Left lung (tissue), 14 donors: ENCODE measurements at places on chromosomes 7 and 10. TPM values are rescaled to one million over a fixed set of nuclear protein-coding genes. Genes with fewer than 3 reads are reported as not detected.
A peak's percentile ranks its signal among the peaks of the same experiment; 100 is the strongest.

DNA sequence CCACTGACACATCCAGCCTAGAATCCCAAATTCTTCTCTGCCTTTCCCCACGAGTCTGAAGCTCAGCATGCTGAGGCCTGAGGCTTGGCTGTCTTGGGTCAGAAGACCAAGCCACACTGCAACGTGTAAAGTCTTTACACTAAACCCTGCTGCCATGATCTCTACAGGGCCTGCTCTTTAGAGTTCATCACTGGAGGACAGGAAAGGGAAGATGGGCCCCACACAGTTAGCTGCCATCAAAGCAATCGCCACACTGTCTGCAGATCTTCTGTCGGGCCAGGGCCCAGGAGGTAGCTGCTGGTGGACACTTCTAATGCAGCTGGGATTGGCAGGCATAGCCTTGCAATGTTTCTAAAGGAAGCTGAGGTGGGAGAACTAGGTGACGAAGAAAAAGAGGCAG lies 8.4 kb upstream of the TECTB start:
- no peak for DNase-seq

The FBXL13 gene
- polyA plus RNA-seq, result 4.5 TPM

The TLX1 gene
- polyA plus RNA-seq, result not detected

GRCh38 chr10:85597006-85597405 lies 769.6 kb downstream of the GRID1 start:
- no peak for DNase-seq

DNA sequence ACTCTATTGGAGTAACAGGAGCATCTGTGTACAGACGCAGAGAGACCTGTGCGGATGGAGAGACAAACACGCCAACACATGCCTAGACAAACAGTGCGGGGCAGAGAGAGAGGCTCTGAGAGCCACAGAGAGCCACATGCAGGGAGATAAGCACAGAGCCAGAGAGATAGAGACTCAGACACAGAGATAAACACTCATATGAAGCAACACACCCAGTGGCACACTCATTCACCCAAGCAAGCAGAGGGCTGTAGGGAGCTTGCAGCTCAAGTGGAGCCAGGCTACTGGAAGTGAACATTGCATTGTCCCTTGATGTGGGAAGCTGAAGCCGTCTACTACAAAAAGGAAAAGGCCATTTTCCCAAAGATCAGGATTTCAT lies 46.6 kb upstream of the PODXL start:
- no peak for DNase-seq

GRCh38 chr7:128790315-128791041 lies 1.3 kb upstream of the CCDC136 start:
- no peak for DNase-seq

DNA sequence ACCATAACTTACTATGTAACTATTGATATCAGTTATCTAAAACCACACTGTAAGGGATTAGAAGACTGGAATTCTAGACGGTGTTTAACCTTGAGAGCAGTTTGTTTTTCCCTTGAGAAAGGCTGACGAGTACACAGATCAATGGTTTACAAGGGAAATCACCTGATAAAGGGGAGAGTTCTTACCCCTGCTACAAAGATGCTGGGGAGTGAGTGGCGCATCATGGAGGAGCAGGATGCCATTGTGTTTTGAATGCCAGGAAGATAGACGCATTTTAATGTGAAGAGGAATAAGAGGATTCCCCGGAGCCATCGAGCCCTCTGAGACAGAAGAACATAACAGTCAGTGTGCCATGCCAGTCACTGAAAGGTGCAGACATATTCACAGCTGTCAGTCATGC lies 145.2 kb downstream of the PKD1L1 start:
- no peak for DNase-seq

GRCh38 chr7:78649976-78650375 lies 803.5 kb downstream of the MAGI2 start:
- DNase-seq, result no peak

The BEND7 gene
- 19.2 TPM for polyA plus RNA-seq

DNA sequence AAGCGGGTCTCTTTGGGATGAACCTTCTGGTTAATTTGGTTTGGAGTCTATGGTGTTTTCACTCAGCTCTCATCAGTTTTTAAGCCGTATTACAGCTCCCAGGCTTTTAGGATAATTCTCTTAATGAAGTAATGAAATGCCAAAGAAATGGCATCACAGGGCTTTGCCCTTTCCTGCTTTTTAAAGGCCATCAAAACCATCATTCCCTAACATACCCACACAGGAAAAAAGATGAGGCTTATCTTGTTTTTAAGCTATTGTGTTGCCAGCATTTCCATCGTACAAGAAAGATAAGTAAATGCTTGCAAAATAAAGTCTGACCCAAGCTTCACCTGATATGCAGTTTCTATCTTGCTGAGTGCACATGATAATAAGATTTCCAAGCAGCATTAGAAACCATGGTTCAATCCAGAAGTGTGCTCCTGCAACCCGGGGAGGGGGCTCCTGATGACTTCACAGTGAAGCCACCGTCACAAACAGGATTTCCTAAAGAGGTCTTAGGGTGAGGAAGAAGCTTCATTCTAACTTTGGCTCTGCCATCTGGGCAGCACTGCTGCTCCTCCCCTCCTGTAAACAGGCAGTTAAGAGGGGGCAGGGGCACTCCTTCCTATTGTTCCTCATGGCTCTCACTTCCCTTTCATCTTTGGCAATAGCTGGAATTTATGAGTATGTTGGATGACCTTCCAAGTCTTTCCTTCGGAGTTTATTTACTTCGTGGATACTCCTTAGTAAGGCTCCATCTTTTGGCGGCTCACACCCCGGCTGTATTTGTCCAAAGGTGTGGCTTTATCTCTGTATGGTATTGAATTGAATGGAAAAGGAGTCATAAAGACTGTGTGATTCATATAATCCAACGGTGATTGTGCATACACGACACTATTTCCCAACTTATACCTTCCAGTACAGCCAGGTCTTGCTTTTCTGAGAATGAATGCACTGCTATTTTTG lies 55.2 kb upstream of the FAM133B start:
- no peak for DNase-seq

DNA sequence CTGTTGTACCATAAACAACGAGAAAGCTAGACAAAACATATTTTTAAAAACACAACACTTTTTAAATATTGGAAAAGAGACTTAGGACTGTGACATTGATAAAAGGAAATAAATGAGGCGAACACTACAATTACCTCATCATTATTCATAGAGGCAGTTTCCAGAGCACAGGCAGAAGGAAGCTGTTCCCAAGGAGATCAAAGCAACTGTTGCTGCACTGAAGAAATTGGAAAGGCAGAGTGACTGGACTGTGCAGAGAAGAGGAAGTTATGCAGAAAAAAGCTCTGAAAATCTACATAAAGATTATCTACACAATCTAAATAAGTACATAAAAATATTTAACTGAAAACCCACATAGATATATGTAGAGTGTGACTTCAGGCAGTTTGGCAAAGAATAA lies 32.8 kb downstream of the MYO3A start:
- DNase-seq, result no peak

The GATA3 gene
- 3.1 TPM for polyA plus RNA-seq

The PIP gene
- not detected for polyA plus RNA-seq

DNA sequence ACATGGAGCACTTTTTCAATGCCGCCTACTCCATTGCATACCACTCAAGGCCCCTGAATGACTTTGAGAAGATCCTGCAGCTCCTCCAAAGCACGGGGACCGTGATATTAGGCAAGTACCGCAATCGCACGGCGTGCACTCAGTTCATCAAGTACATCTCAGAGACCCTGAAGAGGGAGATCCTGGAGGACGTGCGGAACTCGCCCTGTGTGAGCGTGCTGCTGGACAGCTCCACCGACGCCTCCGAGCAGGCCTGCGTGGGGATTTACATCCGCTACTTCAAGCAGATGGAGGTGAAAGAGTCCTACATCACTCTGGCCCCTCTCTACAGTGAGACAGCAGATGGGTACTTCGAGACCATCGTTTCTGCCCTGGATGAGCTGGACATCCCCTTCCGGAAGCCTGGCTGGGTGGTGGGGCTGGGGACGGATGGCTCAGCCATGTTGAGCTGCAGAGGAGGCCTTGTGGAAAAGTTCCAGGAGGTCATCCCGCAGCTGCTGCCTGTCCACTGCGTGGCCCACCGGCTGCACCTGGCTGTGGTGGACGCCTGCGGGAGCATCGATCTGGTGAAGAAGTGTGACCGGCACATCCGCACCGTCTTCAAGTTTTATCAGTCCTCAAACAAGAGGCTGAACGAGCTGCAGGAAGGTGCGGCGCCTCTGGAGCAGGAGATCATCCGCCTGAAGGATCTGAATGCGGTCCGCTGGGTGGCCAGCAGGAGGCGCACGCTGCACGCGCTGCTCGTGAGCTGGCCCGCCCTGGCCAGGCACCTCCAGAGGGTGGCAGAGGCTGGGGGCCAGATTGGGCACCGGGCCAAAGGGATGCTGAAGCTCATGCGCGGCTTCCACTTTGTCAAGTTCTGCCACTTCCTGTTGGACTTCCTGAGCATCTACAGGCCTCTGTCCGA lies 12.7 kb upstream of the ATP6V0E2 start:
- no peak for DNase-seq

- no peak for DNase-seq
These were observed 6.7 kb downstream of the FRAT1 start for GRCh38 chr10:97325754-97326153.

The FAM25C gene
- not detected for polyA plus RNA-seq

GRCh38 chr7:135690566-135690965 lies 28.3 kb downstream of the STMP1 start:
- no peak for DNase-seq

DNA sequence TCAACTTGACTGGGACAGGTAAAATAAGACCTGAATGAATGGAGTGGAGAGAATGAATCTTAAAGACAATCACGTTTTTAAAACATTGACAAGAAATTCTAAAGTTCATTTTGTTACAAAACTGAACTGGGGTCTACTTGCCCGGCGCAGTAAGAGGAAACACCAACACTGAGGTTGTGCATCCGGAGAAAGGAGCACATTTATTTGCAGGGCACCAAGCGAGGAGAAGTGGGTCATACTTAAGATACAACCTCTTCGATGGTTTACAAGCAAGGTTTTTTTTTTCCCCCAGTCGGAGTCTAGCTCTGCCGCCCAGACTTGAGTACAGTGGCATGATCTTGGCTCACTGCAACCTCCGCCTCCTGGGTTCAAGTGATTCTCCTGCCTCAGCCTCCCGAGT lies 3.4 kb upstream of the REPIN1 start:
- DNase-seq, result no peak

DNA sequence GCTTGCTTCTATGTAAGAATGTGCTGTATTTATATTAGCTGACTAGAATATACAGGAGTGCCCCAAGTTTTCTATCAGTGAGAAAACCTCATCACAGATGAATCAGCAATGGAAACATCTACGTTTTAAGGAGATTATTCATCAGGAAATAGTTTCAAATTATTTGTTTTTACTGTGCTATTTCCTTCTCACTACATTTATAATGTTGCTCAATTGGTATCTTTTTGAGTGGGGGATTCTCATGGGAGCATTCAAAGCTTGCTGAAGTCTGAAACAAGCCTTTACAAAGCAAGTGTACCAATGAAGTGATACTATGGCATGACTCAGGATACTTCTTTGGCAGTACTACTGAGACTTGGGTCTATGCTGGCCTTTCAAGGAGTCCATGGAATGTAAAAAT lies 191.1 kb upstream of the SLC26A5 start:
- DNase-seq, result no peak

DNA sequence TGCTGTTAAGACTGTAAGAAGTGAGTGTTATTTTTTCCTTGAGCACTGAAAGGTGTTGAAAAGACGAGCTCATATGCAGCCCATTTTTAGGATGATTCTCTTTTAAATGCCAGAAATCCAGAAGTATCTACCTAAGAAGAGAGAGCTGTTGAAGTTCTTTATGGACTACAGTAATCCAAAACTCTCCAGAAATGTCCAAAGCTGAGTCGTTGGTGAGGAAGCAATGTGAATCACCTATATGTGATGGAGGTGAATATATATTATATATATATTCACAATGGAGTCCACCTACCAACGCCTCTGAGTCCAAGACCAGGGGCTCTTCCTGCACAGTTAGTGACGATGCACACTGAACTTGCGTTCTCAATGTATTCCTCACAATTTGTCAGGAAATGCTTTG lies 252.7 kb upstream of the PITRM1 start:
- no peak for DNase-seq

The PDGFA gene
- polyA plus RNA-seq, result 25.9 TPM

The FAM13C gene
- polyA plus RNA-seq, result 26.1 TPM

The KCP gene
- 6.6 TPM for polyA plus RNA-seq

GRCh38 chr7:48563334-48563733 lies 361.0 kb upstream of the CDC14C start:
- no peak for DNase-seq

GRCh38 chr7:104956753-104957450 lies 57.1 kb upstream of the KMT2E start:
- DNase-seq, result no peak

GRCh38 chr7:73828107-73828803 lies 2.5 kb upstream of the CLDN4 start:
- DNase-seq, result peak; percentile 73

- no peak for DNase-seq
These were observed 1.9 kb upstream of the IFRD1 start for GRCh38 chr7:112448381-112448780.

DNA sequence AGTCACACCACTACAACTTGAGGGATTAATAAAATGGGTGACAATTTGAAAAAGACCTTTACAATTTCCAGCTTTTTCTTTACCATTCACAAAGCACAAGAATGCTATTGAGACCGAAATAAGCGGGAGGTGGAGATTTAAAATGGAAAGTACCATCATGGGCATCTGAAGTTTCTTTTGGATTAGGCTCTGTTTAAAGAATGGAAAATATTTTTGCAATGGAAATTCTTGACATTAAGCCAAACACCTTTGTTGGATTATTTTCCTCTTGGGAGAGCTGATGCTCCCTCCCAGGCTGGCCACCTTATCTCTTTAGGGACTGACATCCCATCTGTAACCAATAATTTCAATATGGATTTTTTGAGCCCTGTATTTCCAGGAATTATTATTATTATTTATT lies 62.5 kb downstream of the BPGM start:
- no peak for DNase-seq

The GJD4 gene
- not detected for polyA plus RNA-seq

The LARP4B gene
- 53.9 TPM for polyA plus RNA-seq

DNA sequence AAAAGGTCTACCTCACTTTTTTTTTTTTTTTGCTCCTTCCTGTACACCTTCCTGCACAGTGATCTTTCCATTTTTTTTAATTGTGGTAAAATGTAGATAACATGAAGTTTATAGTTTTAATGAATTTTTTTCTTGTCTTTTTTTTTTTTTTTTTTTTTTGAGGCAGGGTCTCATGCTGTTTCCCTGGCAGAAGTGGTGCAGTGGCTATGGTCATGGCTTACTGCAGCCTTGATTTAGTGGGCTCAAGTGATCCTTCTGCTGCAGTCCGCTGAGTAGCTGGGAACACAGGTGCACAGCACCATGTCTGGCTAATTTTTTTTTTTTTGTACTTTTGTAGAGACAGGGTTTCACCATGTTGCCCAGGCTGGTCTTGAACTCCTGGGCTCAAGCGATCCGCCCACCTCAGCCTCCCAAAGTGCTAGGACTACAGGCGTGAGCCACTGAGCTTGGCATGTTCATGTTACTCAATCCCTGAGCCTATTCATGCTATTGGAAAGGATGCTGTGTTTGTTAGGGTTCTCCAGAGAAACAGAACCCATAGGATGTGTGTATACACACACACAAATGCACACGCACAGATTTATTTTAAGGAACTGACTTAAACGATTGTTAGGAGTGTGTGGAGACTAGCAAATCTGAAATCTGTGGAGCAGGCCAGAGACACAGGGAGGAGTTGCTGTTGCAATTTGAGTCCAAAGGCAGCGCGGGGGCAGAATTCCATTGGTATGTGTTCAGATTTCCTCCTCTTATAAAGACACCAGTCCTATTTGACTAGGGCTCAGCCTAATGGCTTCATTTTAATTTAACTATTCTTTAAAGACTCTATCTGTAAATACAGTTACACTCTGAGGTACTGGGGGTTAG lies 29.1 kb downstream of the GALNT11 start:
- DNase-seq, result no peak
